ENCODE measurements at places on chromosomes 6 and 20. TPM values are rescaled to one million over a fixed set of nuclear protein-coding genes. Genes with fewer than 3 reads are reported as not detected.

- DNase-seq, result no peak
Measured at GRCh38 chr20:58054780-58055373, 173.6 kb downstream of the ANKRD60 start.

GRCh38 chr6:106557837-106558236 is 71.5 kb downstream of the RTN4IP1 start:
- DNase-seq, result no peak

DNA sequence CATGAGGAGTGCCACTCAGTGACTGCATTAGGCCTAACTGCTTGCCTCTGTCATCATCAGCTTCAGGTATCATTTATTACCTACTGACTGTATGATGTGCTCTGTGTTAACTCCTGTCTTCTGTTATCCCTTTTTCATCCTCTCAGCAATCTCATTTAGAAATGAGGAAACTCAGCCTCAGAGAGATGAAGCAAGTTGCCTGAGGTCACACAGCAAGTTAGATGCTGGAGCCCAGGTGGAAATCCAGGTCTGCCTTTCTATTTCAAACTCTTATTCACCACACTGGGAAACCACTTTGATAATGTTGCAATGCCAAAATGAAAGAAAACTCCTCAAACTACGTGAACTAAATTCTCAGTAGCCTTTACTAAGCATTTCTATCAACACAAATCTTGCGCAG is 1.3 kb downstream of the FERMT1 start:
- DNase-seq, result no peak

- DNase-seq, result no peak
Measured at GRCh38 chr6:135839121-135839520, 12.4 kb upstream of the PDE7B start.

Gene ARFGEF3
- 5.1 TPM for total RNA-seq

Gene CTCFL
- total RNA-seq, result not detected

All from glomerular endothelial cell (primary cell).